ENCODE measurements at places on chromosomes 11 and 22.

DNA sequence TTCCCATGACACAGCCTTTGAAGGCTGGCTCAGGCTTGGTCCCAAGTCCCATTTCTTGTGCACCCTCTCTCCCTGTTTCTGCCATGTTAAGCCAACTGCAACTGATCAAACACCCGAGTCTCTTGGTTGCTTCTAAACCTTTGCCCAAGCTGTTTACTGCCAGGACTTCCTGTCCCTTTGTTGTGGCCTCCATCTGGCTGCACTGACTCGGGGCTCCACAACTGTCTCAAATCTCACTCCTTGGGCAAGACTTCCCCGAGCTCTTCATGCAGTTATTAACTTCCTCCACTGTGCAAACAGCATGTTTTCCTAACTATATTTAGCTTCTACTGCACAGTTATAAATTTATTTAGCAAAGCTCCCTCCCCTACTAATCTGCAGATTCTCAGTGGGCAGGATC, 4.3 kb downstream of the VPREB1 start:
- no peak for DNase-seq

DNA sequence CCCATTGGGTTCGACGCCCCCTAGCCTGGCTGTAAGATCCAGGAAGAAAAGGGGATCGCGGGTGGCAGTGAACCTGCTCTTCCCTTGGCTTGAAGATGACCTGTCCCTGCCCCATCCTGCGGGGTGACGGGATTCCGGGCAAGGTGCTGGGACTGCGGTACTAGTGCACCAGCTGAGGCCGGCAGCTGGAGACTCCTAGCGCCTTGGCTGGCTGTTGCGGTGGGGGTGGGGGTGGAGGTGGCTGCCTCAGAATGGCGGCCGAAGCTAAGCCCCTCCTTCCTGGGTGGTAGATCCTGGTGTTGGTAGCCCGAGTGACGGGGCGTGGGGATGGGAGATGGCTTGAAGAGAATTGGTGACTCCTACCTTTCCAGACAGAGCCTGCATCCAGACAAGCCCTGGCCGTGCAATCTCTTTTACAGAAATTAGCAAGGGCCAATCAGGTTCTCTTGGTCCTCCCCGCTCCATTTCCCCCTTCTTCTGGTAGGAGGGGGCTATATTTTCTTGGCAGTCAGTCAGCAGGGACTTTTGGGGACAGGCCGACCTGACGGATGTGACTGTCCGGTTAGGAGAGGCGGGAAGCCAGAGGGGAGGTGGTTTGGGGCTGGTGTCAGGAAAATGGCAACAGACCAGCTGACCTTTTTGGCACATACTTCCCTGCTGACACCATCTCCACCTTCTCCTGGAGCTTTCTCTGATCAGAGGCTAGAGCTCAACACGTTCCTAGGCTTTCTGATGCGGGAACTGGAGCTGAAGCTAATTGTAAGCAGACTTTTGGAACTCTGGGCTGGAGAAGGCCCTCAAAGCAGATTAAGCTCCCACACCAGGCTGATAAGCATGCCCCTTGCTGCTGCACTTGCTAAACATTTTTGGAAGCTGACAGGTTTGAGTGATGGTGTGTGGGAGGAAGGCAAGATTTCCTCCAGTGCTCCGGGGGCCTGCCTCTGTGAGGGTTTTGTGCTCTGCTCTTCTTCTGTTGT, 2.0 kb downstream of the NAV2 start:
- DNase-seq: no peak

DNA sequence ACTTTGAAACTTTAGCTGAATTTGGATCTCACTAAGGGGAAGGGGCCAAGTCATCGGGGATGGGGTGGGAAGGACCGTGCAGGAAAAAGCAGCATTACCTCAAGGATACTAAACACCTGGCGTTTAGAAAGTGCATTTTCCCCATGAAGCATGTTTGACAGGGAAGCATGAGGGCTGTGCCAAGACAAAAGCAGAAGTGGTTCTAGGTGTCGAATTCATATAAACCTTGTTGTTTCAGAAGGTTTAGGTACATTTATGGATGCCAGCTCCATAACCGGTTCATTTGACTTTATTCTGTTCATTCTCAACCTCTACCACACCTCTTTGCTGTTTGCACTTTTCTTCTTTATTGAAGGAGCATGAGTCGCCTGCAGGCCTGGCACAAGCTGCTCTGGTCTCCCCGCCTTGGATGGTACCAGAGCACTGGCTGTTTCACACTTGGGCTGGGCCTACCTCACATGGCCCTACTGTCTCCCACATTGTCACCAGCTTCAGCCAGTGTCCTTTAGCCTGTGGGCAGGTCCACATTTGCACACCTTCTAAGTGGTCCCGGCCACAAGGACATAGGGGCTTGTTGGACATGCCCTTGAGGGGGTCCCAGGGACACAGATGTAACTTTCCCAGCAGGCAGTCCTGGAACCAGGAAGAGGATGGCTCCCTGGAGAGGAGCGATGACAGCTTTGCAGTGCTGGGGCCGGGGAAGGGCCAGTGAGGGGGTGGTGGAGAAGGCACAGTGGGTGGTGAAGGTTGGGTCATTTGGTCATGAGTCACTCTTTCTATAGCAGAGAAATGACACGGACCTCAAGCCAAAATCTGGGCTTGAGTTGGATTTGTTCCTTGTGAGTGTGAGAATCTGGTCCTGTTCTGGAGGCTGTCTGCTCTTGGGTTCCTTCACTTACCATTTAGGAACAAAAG, 3.2 kb upstream of the ST14 start:
- DNase-seq: no peak

DNA sequence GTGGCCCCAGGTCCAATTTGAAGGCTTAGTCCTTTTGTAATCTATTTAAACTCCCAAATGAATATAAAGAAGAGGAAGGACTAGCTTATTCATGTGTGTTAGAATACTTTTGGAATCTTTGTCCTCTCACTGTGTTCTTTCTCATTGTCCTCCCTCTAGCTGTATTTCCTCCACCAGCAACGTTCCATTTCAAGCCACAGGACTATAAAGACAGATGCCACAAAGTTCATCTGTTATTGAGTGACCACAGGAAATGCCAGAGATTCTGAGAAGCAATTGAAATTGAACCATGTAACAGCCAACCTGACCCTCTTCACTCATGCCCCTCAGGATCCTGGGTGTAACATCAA, 336.6 kb upstream of the API5 start:
- DNase-seq: no peak

GRCh38 chr11:116833816-116834534, 3.4 kb downstream of the APOA1 start:
- no peak for DNase-seq

DNA sequence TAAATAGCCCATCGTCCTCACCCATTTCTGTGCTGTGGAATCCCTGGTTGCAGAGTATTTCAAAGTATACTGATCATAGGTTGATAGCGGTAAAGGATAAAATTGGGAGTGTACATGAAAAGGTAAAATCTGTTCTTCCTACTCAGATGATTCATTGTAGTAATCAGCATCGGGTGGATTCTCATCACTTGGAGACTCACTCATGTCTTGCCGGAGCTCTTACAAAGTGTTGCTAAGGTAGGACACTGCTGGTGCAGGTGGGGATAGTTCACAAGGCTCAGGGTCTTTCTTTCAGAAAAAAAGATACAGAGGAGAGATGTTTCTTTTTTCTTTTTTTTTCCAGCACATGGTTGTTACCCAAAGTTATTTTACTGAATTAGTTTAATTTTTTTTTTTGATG, 84.8 kb downstream of the MTNR1B start:
- DNase-seq: no peak

DNA sequence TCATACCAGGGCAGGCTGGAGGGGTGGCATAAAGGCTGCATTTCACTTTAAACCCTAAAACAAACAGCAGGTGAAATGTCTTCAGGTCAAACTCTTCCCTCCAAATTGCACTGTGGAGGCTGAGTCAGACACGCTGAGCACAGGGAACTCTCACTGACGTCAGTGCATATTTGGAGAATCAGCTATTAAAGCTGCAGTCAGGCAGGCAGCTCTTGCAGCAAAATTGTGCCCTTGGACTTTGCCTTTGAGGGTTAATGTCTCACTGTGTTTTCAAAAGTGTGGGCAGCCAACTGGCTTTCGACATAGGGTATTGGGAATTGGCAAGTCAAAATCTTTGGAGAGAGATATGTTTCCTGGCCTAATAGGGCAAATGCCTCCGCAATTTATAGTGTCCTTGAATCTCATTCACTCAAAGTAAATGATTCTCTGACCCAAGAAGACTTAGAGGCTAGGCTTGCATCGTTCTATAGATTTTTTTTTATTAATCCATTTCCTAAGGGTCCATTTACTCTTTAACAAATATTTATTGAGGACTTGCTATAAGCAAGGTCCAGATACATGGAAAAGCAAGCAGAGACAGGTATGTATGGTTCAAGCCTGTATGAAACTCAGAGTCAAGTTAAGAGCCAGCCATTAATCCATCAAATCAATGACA, 27.7 kb upstream of the SMCO4 start:
- DNase-seq: no peak

- no peak for DNase-seq
These were observed at the start of gene KCNC1 for GRCh38 chr11:17734418-17734911. Gene KCNC1, plus strand, starts transcription at chr11:17734781. Its CDS starts 1,222 bp downstream, at chr11:17736003.

GRCh38 chr11:37504060-37504611, 906.1 kb upstream of the RAG2 start:
- no peak for DNase-seq

DNA sequence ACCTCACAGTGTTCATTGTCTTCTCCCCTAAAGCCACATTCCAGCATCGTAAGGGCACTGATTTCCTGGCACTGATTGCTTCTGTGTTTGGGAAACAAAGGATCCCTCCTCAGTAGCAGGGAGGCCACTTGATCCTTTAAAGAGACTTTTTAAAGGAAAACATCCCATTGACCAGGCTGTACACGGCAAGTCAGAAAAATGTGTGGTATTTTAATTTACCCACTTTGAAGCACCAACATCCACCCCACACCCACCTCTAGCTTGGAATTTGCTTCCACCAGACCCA, 364.9 kb downstream of the SHANK2 start:
- DNase-seq: no peak

Data from stimulated activated CD4-positive, alpha-beta T cell treated with anti-CD3 and anti-CD28 coated beads, TNF-alpha, amount 100 ng/mL, for 24 hours (primary cell).